ENCODE measurements at places on chromosomes 5 and 9. TPM values are rescaled to one million over a fixed set of nuclear protein-coding genes. Genes with fewer than 3 reads are reported as not detected.

DNA sequence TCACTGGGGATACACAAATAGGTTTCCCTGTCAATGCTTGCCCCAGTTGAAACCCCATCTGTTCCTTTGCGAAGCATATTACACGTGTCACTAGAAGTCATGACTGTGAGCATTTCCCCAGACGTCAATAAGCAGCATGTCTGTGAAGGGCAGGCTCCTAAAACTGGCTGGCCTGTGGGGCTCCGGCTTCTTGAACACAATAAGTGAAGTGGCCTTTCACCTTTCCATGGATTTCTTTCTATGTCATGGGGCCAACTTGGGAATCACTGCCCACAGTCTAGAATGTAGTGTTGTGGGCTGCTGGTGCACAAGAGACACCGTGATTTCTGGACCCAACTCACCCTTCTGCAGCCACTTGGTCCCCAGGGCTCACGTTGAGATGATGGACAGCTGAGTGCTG is 60.4 kb upstream of the CTSL start:
- DNase-seq = no peak

DNA sequence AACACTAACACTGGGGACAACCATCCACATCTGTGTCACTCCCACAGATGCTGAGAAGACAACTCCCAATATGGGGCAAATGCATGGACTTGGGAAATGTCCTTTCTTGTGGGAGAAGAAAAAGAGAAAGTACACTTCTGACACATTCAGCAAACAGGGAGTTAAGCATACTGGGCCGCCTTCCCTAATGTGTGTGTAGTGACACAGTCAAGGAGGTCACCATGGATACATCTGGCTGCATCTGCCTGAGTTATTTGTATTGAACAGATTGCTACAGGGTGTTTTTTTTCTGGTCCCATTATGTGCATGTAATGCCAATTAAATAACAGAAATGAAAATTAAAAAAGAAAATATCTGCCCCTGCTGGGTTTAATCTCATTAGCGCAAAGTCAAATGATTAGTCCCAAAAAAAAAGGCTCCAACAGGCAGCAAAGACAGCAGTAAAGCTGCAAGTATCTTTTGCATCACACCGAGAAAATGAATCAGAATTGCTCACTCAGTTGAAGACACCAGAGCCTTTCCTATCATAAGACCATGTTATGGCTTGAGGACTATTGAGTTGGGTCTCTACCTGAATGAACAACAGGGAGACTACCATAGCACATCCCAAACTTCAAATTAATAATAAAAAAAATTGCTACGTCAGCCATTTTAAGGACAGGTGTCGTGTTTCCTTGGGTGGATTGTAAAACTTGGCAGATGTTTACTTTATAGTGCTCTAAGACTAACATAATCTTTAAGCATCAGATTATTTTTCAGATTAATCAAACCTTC is 395.9 kb downstream of the DTWD2 start:
- DNase-seq = no peak

- DNase-seq = no peak
These were observed 116.1 kb downstream of the GIN1 start for GRCh38 chr5:103003872-103004271.

GRCh38 chr9:83304686-83305085 is 233.5 kb downstream of the FRMD3 start:
- no peak for DNase-seq

DNA sequence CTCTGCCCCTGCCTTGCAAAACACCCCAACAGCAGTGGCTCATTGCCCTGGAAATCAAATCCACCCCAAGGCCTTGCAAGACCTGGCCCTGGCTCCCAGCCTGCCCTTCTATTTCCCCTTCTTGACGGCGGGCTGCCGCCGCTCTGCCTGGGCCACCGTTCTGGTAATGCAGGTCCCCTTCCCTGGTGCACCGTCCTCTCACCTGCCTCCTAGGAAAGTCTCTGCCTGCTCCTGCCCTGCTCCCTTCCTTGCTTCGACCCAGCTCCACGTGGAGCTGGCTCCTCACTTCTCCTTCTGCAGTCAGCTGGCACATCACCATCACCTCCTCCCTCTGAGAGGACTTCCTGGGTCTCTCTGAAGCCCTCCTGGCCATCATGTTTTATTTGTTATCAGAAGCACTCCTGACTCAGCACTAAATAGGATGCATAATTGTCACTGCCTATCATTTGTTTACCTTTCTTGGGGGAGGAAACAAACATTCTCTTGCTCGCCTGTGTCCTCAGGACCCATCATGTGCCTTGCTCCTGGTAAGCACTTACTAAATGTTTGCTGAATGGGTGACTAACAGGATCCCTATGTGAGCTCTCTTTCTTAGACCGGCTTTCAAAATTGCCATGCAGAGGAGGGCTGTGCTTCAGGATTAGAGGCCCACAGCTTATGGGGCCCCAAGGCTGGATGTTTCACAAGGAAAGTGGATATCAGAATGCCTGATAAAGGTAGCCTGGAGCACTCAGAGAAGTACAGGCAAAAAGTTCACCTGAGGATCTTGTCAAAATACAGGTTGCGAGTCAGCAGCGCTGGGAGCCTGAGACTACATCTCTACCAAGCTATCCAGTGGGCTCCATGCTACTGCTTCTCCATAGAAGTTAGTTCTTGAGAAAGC is 19.6 kb upstream of the C5orf47 start:
- DNase-seq = no peak

DNA sequence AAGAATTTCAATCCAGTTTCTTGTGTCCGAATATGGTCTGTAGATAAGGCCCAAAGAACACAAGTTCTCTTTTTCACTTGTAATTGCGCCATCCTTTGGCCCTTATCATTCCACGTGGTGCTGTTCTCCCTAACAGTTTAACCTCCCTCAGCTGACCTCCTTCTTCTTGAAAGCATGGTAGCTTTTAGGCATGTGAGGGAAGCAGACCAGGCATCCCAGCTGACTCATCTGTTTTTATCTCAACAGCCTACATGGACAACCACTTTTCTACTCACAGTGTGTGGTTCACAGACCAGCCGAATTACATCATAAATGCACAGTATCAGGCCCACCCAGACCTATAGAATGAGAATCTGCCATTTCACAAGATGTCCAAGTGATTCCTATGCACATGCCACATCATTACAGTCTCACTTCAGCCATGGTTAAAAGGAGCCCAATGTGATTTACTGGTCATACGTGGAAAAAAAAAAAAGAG is 26.9 kb upstream of the PLIN2 start:
- no peak for DNase-seq

DNA sequence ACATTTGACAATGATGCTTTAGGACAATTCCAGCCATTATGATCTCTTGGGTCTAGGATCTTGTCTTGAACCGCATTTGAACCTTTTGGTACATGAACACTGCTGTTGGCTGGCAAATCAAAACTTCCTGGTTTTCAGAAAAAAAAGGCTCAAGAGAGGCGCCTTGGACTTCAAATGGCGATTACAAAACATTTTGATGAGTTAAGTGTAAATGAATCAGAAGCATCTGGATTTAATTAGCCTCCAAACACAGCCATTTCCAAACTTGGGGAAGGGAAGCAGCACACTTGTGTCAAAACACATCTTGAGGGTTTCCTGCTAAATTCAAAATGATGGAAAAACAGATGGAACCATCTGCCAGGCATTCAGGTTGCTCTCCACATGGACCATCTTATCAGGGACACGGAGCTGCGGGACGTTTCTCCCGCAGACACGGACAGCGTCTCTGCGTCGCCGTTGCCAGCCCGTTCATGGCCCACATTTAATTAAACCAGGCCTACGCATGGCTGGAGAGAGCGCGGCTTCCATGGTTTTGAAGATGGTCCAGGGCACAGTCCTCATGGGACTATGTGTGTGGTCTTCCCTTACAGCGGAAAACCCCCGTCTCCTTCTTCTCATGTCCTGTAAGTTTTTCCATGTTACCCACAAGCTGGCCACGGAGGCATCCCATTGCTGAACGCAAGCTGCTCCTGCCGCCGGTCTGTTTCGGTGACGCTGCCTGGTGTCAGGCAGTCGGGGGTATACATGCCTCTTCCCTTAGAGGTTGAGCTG is 55.8 kb upstream of the PTCH1 start:
- DNase-seq = no peak

- DNase-seq = no peak
These were observed 140.8 kb upstream of the LMX1B start for GRCh38 chr9:126472948-126473298.

GRCh38 chr5:154734370-154735248 is 20.6 kb upstream of the LARP1 start:
- no peak for DNase-seq

DNA sequence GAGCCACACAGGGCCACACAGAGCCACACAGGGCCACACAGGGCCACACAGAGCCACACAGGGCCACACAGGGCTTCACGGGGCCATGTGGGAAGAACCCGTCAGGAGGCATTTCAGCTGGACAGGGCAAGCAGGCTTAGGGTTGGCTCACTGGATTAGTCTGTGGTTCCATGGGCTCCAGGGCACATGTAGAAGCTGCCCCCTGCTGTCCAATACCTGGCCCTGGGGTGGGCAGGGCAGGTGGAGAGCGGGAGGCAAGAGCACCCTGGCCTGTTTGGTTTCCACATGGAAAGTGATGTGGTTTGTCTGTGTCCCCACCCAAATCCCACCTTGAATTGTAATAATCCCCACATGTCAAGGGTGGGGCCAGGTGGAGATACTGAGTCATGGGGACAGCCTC is 16.4 kb upstream of the LPCAT1 start:
- peak; percentile 38 for DNase-seq

- DNase-seq = no peak
These were observed 32.2 kb upstream of the LECT2 start for GRCh38 chr5:135986891-135987401.

GRCh38 chr5:35194635-35195471 is 35.4 kb downstream of the PRLR start:
- DNase-seq = peak; percentile 70

GRCh38 chr5:4703931-4704458 is 436.1 kb upstream of the ADAMTS16 start:
- no peak for DNase-seq

GRCh38 chr9:136588663-136589464 is 43.0 kb upstream of the NOTCH1 start:
- DNase-seq = peak; percentile 32

Gene AJM1
- 2.9 TPM for total RNA-seq

Gene FOXI1
- total RNA-seq = not detected

Gene LHX3
- total RNA-seq = 0.19 TPM

Gene S100Z
- 2.4 TPM for total RNA-seq

Measured in B cell (primary cell).